Stimulated activated CD4-positive, alpha-beta T cell treated with anti-CD3 and anti-CD28 coated beads, Interleukin-2, amount 100 ng/mL, for 48 hours (primary cell): ENCODE measurements at places on chromosomes 4 and X.

GRCh38 chr4:83109480-83110222 lies 4.9 kb downstream of the PLAC8 start:
- peak; percentile 34 for DNase-seq

DNA sequence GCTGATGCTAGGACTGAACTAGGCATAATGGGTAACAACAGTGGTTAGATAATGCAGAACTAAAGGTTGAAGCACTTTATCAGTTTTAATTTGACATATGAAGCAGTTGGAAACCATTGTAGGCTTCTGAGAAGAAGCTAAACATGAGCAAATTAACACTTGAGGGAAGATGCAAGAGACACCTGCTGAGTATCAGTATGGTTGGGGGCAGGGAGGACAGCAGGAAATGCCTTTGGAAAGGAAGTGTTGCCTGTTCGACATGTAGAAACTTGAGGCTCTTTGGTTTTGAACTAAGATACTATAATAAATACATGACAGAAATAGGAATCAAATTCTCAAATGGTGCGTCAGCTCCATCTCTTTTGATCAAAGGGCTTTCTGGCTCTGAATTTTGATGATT lies 115.6 kb downstream of the FHIP1A start:
- no peak for DNase-seq

DNA sequence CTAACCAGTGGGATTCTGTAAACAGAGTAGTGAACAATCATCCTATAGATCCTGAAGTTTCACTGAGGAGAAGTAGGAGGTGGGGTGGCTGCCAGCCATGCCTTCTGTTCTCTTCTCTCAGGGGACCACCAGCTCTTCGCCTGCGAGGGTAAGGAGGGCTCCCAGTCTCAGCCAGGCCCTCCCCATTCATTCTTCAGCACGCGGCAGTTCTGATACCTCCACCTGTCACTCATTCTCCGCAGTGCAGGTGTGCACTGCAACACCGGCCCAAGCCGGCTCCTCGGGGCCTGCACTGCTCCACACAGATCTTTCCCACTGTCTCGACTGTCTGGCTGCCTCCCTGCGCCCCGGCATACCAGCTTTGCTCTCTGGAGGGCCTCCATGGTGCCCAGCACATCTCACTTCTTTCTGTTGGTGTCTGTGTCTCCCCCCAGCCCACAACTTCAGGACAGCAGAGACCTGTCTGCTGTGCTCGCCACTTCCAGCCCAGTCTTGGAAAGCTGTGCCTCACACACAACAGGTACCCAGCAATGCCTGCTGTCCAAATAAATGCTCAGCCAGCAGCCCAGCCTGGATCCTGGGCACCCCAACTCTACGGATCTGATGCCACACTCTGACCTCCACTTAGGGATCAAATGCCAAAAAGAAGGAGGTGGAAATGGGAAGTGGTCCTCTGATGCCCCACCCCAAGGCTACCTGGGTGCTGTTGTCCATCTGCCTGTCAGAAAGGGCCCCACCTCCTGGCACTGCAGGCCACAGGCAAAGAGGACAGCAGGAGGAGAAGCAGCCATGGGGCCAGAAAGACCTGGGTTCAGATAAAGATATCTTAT lies 29.0 kb downstream of the ACOX3 start:
- no peak for DNase-seq

- DNase-seq: no peak
Observed at GRCh38 chr4:1416948-1417260, 10.7 kb upstream of the NKX1-1 start.

GRCh38 chr4:142282870-142283431 lies 563.1 kb downstream of the INPP4B start:
- DNase-seq: peak; percentile 32

GRCh38 chrX:74369666-74370065 lies 51.6 kb upstream of the SLC16A2 start:
- DNase-seq: no peak

DNA sequence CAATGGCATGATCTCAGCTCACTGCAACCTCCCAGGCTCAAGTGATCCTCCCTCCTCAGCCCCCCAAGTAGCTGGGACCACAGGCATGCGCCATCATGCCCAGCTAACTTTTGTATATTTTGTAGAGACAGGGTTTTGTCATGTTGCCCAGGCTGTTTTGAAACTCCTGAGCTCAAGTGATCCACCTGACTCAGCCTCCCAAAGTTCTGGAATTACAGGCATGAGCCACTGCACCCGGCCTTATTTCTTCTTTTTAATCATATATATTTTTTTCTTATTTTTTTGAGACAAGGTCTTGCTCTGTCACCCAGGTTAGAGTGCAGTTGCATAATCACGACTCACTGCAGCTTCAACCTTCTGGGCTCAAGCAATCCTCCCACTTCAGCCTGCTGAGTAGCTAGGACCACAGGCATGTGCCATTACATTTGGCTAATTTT lies 184.0 kb downstream of the TSPAN5 start:
- no peak for DNase-seq

DNA sequence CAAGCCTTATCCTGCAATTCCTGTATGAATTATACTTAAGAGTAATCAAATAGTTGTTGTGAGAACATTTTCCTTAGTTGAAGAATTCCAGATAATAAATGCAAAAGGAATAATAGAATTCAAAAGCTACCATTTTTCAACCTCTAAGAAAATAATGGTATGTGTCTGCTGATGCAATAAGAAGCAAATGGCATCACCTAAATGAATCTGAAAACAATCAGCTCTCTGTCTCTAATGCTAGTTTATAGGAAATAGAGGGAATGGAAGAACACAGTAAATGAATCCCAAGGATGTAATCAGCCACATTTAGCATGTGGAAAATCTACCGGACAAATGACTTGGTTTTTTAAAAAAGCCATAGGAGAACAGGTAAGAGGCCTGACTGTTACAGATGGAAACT lies 115.1 kb downstream of the DCHS2 start:
- no peak for DNase-seq

DNA sequence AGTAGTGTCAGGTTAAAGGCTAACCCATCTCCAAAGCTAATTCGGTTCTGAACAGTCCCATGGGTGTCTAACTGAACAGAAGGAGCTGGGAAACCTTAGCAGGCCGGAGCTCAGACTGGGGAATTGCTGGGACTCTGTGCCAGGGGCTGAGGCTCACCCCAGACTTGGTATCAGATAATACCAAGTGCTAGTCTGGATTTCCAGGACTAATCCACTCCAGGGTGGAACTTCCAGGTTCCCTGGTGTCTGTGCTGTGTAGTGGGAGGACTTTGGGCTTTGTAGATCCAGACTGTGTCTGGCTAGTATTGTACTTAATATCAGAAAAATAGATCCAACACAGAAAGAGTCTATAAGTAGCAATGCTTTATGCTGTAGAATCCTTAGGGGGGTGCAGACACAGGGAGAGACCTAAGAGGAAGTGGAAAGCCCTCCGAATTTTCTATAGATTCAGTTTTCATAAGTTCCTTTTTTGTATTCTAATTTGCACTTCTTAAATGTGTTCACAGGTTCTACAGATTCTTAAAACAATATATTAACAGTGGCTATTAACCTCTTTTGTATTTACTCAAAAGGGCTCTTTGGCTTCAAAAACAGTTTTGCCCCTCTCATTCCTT lies 4.1 kb downstream of the ZNF827 start:
- no peak for DNase-seq

DNA sequence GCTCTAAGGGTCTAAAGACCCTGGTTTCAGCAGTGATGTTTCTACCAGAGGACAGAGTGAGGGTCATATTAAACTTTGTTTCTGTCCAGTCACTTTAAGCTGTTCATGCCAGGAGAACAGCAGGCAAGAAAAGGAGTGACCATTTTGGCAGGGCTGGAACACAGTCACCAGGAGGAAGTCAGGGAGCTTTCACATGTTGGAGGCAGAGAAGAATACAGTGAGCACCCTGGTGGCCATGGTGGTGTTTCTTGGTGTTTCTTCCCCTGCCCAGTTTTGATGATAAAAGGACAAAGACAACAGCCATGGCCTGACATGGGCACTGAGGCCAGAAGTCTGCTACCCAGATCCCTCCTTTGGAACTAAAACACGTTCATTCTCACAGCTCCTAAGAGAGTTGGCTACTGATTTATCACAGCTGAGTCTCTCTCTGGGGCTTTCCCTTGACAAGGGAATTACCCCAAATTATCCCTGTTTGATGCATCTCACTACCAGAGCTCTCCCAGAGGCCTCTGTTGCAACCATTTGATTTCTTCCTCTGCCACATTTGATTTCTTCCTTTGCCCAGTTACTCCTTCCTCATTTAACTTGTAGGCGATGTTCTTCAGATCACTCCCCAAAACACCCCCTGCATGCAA lies 106.4 kb upstream of the NWD2 start:
- DNase-seq: no peak

- DNase-seq: no peak
Observed at GRCh38 chrX:123450222-123450621, 266.1 kb downstream of the GRIA3 start.

DNA sequence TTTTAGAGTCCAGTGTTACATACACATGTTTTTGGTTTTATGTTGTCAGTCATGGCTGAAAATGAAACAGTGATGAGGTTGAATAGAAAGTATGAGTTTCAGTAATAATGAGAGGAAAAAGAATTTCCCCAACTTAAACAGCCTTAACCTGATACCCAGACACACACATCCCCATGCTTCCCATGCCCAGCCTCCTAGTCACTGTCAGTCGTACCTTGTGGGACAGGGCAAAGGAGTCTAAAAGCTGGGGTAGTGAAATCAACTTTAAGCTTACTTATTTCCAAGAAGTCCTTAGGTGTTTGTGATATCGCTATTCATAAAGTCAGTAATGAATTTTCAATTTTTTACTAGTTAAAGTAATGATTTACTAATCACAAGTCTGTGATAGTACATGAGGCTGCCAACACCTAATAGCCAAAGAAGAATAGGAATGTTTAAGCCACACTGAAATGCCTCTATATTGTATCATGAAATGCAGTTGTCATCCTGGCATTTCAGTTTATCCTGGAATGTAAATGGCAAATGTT lies 24.3 kb upstream of the GPR34 start:
- DNase-seq: no peak

DNA sequence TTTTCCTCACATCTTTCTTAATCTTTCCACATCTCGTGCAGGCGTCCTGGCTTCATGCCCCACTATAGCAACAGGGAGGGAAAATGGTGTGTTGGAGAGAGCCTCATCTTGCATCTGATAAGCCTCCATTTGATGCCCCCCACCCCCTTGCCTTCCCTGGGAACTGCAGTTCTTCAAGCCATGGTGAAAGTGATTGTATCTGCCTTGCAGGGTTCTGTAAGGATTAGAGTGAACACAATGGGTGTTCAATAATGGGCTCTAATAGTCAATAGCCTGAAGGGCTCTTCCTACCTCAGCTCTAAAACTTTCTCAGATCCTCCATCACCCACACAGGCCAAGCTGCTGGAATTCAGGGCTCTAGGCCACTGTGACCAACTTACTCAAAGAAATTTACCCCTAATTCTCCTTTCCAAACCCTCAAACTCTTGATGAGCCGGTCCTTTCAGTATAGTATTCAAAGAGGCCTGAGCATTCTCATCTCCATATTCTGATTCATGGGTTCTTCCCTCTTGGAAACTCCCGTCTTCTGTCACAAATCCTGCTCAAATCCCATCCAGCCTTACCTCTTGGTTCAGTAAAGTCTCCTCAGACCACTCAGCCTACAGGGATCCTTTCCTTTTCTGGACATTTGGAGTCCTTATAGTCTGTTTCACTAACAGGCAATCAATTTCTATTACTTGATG lies 128.3 kb upstream of the TRIM2 start:
- no peak for DNase-seq

DNA sequence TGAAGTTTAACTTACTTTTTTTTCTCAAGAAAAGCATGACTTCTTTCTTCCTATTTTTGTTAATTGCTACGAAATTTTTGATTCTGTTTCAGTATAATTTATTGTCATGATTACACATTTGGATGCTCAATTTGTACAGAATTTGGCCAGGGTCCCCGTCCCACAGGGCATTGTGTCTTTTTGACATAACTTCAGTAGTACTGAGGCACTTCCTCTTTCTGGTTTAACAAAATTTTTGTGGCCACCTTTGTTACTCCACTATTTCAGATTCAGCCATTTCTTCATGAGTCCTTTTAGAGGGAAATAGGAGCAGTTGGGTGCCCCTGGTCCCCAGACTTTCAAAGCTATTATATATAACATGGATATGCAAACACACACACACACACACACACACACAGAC lies 1248.7 kb downstream of the PCDH7 start:
- no peak for DNase-seq

DNA sequence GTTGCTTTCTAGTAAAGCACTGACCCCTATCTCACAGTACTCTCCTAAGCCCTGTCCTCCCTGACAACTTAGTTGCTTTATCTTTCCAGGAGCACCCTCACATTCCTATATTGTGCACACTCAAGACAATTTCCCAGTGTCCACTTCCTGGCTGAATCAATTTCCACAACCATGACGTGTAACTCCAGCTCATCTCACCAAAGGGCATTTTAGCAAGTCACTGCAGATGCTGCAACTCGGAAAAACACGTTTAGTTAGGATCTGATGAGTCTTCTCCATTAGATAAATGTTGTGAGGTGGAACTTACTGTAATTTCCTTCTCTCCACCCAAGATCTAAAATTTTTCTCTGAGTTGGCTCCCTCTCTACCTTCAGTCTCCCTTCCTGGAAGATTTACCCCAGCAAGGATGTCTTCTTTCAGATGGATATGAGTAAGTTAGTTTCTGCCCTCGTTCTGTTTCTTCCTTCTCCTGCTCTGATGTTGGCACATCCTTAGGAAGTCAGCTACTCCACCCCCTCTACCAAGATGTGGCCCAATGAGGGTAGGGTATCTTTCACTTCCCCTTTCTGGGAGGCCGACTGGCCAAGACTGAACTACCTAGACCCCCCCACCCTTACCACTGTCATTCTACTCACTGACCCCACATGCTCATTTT lies 28.8 kb upstream of the IL13RA1 start:
- no peak for DNase-seq

DNA sequence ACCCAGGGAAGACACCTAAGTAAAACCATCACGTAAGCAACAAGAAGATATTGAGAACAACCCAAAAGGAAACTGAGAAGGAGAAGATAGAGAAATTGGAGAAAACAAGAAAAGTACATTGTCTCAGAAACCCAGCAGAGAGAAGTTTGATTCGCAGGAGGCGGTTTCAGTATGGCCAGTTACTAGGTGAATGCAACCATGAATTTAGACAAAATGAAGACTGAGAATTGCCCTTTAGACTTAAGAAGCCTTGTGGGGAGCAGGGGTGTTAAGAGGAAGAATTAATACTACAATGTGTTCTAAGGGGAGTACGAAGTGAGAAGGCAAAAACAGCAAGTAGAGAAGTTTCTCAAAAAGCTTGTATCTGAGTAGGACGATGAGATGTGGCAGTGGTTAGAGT lies 229.3 kb upstream of the NEIL3 start:
- no peak for DNase-seq
